ENCODE measurements at places on chromosomes 5 and 9. TPM values are rescaled to one million over a fixed set of nuclear protein-coding genes. Genes with fewer than 3 reads are reported as not detected.

Gene SLC27A4
- total RNA-seq, result 14.3 TPM

Gene TMC1
- not detected for total RNA-seq

Gene GRXCR2
- total RNA-seq, result not detected

Gene TEX48
- total RNA-seq, result not detected

Gene NEUROG1
- not detected for total RNA-seq

Gene ITGA1
- 15.6 TPM for total RNA-seq

Gene KIF12
- not detected for total RNA-seq

Gene KLHL3
- total RNA-seq, result 6.3 TPM

Gene ST8SIA4
- 2.4 TPM for total RNA-seq

Gene TCERG1
- 20.4 TPM for total RNA-seq

Gene MELK
- total RNA-seq, result 12.5 TPM

Gene OLFML2A
- 0.49 TPM for total RNA-seq

Gene SLC25A2
- not detected for total RNA-seq

Data from cardiac atrium fibroblast (primary cell).